ENCODE measurements at places on chromosomes 6 and 20.
A peak's percentile ranks its signal among the peaks of the same experiment; 100 is the strongest.

DNA sequence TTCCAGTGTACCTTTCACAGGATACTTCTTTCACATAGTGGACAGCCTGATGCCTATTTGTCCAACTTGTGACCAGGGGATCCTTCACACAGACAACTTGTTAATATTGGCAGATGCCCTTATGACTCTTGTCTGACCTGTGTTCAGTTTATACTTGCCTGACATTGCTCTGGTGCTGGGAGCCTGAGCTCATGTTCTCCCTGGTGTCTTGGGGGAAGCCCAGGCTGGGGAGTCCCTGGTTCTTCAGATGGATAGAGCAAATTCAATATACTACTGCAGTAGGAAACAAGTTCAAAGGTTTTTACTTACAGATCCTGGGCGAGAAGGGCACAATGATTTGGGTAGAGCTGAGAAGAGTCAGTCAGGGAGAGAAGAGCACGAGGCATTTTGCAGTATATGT, 76.1 kb downstream of the NKAIN2 start:
- no peak for DNase-seq

DNA sequence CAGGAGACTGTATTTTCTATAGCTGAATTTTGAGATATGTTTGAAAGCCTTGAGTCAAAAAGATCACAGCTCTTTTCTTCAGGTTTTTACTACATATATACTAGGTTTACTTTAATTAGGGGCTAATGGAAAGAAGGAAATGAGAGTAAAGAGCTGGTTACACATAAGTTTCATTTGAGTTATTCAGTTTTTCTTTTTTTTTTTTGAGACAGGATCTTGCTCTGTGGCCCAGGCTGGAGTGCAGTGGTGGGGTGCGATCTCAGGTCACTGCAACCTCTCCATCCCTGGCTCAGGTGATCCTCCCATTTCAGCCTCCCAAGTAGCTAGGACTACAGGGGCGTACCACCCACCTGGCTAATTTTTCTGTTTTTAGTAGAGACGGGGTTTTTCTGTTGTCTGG, 4.8 kb downstream of the ARFGEF2 start:
- DNase-seq: no peak

DNA sequence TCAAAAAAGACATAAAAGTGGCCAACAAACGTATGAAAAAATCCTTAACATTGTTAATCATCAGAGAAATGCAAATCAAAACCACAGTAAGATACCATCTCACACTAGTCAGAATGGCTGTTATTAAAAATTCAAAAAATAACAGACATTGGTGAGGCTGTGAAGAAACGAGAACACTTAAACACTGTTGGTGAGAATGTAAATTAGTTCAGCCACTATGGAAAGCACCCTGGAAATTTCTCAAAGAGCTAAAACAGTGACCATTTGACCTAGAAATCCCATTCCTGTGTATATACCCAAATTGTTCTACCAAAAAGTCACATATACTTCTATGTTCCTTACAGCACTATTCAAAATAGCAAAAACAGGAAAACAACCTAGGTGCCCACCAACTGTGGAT, 24.9 kb upstream of the NT5E start:
- no peak for DNase-seq

- peak; percentile 37 for DNase-seq
These were observed 902 bp downstream of the SAMHD1 start for GRCh38 chr20:36950414-36951197.

DNA sequence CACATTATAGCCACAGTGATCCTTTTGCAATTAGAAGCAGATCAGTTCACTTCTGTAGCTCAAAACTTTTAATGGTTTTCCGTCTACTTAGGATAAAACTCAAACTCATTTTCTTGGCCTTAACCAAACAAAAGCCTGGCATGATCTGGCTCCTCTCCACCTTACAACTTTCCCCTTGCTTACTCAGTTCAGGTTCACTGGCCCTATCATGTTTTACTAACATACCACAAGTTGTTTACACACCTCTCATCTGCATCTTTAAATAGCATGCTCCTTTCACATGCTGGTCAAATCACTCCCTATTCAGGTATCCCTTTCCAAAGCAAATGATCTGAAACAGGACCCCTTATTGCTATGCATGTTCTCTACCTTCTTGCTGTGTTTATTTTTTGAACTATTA, 191.4 kb upstream of the FAM83B start:
- DNase-seq: no peak

DNA sequence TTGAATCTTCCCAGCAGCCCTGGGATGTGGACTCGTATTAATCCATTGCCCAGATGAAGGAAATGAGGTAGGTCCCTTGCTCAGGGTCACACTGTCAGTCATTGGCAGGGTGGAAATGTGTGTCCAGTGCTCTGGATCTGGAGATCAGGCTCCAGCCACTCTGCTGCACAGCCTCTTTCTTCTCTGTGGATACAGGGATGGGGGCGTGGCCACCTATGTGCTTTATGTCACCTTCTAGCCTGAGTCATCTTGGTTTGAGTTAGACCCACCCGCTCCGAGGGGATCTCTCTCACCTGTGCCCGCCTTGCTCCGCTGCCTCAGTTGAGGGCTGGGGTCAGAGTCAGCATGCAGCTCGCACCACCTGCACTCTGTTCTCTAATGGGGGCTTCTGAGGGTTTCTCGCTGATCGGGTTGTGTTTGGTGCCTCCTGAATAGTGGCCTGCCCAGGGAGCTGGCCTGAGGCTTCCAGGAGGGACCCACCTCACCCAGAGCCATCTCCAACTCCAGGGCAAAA, 80.0 kb downstream of the TCP11 start:
- DNase-seq: no peak

- DNase-seq: no peak
These were observed 39.8 kb upstream of the MCM9 start for GRCh38 chr6:118974790-118975189.

DNA sequence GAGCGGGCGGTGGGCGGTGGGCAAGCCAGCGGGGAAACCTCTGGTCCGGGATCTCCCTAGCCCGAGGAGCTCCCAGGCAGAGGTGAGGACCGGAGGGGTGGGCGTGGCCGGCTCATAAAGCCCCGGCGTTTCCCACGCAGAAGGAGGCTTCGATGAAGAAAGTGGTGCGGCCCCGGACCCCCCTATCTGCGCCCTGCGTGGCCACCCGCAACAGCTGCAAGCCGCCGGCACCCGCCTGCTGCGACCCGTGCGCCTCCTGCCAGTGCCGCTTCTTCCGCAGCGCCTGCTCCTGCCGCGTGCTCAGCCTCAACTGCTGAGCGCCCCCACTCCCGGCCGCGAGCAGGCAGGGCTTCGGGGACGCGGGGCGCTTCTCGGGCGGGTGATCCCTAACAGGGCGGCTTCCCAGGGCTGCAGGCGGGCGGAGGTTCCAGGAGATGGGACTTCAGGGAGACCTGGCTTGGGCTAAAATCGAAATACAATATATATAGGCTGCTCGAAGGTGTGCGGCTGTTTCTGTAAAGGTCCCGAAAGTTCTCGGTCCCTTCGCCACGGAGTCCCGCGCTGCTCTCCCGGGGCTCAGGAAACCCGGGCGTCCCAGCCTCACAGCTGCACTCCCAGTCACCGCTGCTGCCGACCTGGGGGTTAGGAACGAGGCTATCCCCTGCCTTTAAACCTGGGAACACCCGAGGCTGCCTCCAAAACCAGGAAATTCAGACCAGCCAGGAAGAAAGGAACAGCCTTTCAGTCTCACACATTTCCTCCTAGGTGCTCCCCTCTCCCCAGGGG, 27.8 kb downstream of the ASIP start:
- peak; percentile 8 for DNase-seq

DNA sequence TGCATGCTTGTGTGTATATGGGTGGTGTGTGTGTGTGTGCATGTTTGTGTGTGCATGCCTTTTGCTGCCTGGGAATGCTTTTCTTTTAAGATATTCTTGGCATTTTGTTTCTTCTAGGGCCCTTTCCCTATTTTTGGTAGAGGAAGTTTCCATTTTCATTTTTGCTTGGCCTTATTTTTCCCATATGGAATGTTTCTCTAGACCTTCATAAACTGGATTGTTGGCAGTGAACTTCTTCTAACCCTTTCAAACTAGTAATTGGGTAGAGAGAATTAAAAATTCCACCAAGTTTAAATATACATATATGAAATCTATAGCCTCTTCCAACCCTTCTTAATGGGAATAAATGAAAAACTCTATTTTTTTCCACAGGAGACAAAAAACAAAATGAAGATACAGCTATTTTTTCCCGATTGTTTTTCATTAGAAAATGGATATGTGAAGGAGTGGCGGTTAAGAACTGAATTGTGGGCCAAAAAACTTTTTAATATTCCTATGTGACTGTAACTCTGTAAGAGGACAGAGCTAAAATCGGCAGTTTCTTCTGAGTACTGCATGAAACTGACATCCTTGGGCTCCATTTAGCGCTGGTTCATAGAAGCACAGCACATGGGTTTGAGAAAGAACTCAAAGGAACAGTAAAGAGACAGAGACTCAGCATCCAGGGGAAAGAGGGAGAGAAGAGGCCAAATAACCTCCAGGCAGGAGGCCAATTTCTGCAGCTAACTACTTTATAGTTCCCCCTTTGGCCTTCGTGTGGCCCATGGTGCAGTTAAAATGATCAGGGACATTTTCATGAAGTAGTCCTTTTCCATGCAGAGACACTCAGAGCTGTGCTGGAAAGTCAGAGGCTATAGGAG, 102.1 kb downstream of the TMEM170B start:
- DNase-seq: no peak

Measured in CD4-positive, alpha-beta T cell treated with Interleukin-6 at 100 ng/mL for 8 hours (primary cell).